AG04450 (cell line): ENCODE measurements at places on chromosomes 13 and 19.

GRCh38 chr13:109874484-109875454, 88.4 kb upstream of the IRS2 start:
- no peak for DNase-seq

GRCh38 chr19:51016798-51017683, 2.5 kb downstream of the KLK10 start:
- DNase-seq = no peak

GRCh38 chr13:42028113-42028799, 20.2 kb upstream of the DGKH start:
- no peak for DNase-seq

GRCh38 chr13:106710266-106710665, 142.3 kb upstream of the ARGLU1 start:
- DNase-seq = no peak

GRCh38 chr13:114129649-114130062, 2.8 kb downstream of the RASA3 start:
- DNase-seq = no peak

- DNase-seq = no peak
These were observed 6.6 kb upstream of the CEACAM16 start for GRCh38 chr19:44692379-44692721.

DNA sequence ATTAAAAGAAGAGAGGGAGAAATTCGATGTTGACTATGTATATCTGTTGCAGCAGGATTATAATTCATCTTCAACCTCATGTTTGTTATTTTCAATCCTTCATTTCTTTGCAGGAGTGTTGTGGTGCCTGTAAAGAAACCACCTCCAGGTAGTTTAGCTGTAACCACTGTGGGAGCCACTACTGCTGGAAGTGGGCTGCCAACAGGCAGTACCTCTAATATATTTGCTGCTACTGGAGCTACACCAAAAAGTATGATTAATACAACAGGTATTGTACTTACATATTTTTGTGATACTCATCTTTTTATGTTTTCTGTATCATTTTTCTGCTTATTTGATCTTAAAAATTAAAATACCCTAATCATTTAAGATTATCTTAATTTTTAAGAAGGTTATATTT, 266.5 kb downstream of the NBEA start:
- DNase-seq = no peak

DNA sequence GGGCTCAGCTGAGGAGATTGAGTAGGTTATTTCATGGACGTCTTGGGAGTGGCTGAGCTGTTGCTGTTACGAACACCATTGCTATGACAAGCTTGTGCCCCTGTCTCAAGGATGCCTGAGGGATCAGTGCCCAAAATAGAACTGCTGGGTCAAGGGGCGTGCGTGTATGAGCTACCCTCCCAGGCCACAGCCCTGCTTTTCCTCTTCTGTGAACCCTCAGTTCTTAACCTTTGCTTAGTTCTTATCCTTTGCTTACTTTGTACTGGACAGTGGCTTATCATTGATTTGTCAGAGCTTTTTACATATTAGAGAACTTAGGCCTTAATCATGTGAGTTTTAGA, 9.0 kb downstream of the ARHGAP45 start:
- no peak for DNase-seq

DNA sequence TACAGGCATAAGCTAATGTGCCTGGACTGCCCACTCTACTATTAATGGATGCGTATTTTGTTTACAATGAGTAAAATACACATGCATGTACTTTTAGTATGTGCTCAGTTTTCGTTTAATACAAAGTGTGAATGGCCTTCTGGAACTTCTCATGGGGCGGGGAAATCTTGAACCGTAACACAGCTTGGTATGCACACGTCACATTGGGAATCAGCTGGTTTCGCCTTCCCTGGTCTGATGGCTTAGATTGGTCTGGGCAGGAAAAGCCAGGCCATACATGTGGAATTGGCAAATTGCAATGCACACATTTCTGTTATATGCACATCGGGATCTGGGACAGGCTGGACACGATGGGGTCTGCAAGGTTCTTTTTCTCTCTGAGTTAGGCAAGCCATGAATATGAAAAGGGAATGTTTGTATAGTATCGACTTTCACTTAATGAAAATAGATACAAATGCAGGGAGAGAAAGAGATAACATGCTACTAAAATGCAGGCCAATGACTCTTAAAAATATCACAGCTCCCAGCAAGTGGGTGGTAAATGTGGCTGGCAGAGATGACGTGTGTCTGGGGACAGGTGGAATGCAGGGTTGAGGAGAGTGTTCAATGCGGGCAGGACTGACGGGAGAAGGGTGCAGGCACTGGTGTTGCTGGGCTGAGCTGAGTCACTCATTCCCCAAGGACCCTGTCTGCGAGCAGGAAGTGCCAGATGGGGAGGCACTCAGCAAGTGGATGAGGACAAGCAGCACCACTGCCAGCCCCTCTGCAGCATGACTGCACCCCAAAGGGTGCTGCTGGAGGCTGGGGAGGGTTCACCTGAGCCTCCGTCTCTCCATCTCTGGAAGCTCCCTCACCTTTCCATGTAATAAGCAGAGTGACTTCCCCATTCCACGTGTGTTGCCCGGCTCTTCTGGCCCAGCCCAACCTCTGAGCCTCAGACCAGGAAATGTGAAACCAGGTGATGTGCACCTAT, 204.0 kb upstream of the GPR12 start:
- DNase-seq = no peak

DNA sequence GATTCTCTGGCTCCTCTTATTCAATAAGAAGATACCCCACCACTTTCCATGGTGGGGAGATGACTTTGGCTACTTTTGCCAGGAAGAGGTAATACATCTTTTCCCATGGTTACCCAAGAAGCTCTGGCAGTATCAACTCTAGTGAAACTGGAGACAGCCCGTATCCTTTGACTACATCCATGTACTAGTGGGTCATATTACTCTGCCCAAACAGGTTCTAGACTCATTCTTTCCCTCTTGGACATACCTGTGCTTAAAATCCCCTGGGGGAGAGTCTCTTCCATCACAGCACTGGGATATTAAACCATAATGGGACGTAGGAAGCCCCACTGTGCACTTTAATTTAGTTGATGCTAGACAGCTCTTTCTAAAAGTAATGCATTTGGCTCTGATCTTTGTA, 144.7 kb upstream of the KLF12 start:
- no peak for DNase-seq

GRCh38 chr13:61162636-61163035, 253.0 kb downstream of the PCDH20 start:
- DNase-seq = no peak
